ENCODE measurements at places on chromosomes 7 and 10. TPM values are rescaled to one million over a fixed set of nuclear protein-coding genes. Genes with fewer than 3 reads are reported as not detected.

VAX1 gene
- total RNA-seq = not detected

GRCh38 chr10:29646238-29646902 is 11.6 kb upstream of the SVIL start:
- H3K36me3 ChIP-seq = no peaks in the 10 kb centered on the region
- H3K27me3 ChIP-seq = peaks cover 37% of the 10 kb centered on the region

- H3K27ac ChIP-seq = peak overlapping the region; percentile 61
- H3K4me3 ChIP-seq = no peak overlapping the region
- H3K4me1 ChIP-seq = peaks cover 37% of the 10 kb centered on the region
- peak; percentile 50 for DNase-seq
- H3K36me3 ChIP-seq = no peaks in the 10 kb centered on the region
- H3K27me3 ChIP-seq = no peaks in the 10 kb centered on the region
Measured at GRCh38 chr7:47610506-47611044, 28.7 kb upstream of the TNS3 start.

GRCh38 chr7:81308643-81309322 is 389.9 kb upstream of the SEMA3C start:
- no peak overlapping the region for H3K4me3 ChIP-seq
- peaks cover 5% of the 10 kb centered on the region for H3K36me3 ChIP-seq
- H3K4me1 ChIP-seq = peaks cover 10% of the 10 kb centered on the region
- DNase-seq = peak; percentile 21
- peak overlapping the region; percentile 25 for H3K27ac ChIP-seq

- H3K4me3 ChIP-seq = peak overlapping the region; percentile 12
- H3K4me1 ChIP-seq = peaks cover 59% of the 10 kb centered on the region
- peak overlapping the region; percentile 93 for H3K27ac ChIP-seq
- H3K27me3 ChIP-seq = peaks cover 34% of the 10 kb centered on the region
- H3K36me3 ChIP-seq = peaks cover 48% of the 10 kb centered on the region
Measured at GRCh38 chr10:48446785-48447184, 140.3 kb downstream of the MAPK8 start.

OR6B1 gene
- not detected for total RNA-seq

GRCh38 chr10:500876-501275 is 188.6 kb downstream of the DIP2C start:
- no peak for DNase-seq
- no peak overlapping the region for H3K4me3 ChIP-seq
- no peaks in the 10 kb centered on the region for H3K36me3 ChIP-seq
- no peaks in the 10 kb centered on the region for H3K27me3 ChIP-seq

GRCh38 chr7:28298870-28299518 is 113.3 kb upstream of the CREB5 start:
- DNase-seq = peak; percentile 49
- H3K27me3 ChIP-seq = no peaks in the 10 kb centered on the region
- no peak overlapping the region for H3K4me3 ChIP-seq

DNA sequence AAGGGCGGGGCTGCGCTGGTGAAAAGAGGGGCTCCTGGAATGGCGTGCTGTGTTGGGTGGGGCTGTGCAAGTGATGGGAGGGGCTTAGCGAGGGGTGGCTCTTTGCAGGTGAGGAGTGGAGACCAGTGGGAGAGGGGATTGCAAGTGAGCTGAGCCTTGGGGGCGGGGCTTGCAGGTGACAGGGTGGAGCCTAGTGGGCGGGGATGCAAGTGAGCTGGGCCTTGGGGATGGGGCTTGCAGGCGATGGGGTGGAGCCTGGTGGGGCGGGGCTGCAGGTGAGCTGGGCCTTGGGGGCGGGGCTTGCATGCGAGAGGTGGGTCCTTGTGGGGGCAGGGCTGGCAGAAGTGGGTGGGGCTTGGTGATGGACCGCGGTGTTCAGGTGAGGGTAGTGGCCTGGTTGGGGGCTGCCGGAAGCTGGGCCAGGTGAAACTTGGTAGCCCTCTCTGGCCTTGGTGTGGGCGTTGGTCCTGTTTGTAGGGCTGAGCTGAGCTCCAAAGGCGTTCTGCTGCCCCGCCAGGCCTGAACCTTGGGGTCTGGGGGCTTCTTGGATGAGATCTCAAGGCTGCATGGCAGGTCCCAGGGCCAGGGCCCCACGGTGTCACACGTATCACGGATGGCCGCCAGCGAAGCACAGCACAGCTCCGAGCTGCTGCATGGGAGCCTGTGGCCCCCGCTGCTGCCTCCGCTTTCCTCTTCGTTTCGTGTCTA is 743 bp upstream of the PITRM1 start:
- peaks cover 9% of the 10 kb centered on the region for H3K36me3 ChIP-seq
- H3K27me3 ChIP-seq = peaks cover 4% of the 10 kb centered on the region
- peak overlapping the region; percentile 81 for H3K4me3 ChIP-seq
- H3K27ac ChIP-seq = no peak overlapping the region
- no peak for DNase-seq

DNA sequence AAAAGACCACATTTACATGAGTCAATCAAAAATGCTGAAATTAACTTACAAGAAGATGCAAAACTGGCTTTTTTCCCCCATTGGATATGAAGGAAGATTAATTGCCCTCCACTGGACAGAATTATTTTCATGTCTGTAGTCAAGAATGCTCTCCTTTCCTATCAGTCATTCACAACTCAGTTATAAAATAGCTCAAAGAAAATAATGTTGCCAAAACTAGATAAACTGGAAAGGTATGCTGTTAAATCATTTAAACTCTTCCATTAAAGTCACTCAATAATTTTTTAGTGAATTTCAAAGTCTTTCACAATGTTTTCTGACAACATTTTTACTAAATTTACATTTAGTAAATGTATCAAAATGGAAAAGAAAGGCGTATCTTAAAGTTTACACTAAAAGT is 384.5 kb downstream of the HGF start:
- peaks cover 15% of the 10 kb centered on the region for H3K4me1 ChIP-seq
- H3K4me3 ChIP-seq = no peak overlapping the region
- H3K36me3 ChIP-seq = no peaks in the 10 kb centered on the region
- H3K27ac ChIP-seq = no peak overlapping the region

SPDYE3 gene
- total RNA-seq = not detected

NPY4R2 gene
- not detected for total RNA-seq

DNA sequence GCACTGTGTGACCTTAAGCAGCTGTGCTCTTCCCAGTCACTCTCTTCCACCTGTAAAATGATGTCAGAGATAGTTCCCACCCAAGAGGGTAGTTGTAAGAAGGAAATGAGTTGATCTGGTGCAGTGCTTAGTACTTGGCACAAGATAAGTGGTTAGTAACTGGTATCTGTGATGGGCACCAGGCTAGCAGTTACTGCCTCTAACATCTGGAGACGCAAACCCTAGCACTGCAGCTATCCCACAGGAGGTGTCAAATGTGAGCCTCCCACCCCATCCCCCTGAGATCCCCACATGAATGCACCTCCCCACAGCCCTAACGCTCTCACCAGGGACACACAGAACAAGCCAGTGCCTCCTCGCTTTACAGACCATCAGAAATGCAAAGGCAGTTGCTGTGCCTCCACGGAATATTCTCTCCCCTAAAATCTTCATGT is 72.0 kb downstream of the KCNMA1 start:
- peak overlapping the region; percentile 78 for H3K27ac ChIP-seq
- peaks cover 54% of the 10 kb centered on the region for H3K4me1 ChIP-seq
- peaks cover 3% of the 10 kb centered on the region for H3K27me3 ChIP-seq
- DNase-seq = no peak
- peaks cover 6% of the 10 kb centered on the region for H3K36me3 ChIP-seq
- H3K4me3 ChIP-seq = peak overlapping the region; percentile 60

DNA sequence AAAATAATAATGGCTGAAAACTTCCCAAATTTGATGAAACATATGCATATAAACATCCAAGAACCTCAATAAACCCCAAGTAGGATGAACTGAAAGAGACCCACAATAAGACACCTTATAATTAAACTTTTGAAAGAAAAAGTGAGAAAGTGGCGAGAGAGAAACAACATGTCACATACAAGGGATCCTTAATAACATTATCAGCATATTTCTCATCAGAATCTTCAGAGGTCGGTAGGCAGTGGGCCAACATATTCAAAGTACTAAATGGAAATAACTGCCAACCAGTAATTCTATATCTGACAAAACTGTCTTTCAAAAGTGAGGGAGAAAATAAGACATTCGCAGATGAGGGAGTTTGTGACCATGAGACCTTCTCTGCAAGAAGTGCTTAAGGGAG is 16.6 kb upstream of the CCDC6 start:
- no peak overlapping the region for H3K4me3 ChIP-seq
- peaks cover 2% of the 10 kb centered on the region for H3K27me3 ChIP-seq
- no peaks in the 10 kb centered on the region for H3K4me1 ChIP-seq
- no peak for DNase-seq

JCAD gene
- total RNA-seq = 53.0 TPM

DNA sequence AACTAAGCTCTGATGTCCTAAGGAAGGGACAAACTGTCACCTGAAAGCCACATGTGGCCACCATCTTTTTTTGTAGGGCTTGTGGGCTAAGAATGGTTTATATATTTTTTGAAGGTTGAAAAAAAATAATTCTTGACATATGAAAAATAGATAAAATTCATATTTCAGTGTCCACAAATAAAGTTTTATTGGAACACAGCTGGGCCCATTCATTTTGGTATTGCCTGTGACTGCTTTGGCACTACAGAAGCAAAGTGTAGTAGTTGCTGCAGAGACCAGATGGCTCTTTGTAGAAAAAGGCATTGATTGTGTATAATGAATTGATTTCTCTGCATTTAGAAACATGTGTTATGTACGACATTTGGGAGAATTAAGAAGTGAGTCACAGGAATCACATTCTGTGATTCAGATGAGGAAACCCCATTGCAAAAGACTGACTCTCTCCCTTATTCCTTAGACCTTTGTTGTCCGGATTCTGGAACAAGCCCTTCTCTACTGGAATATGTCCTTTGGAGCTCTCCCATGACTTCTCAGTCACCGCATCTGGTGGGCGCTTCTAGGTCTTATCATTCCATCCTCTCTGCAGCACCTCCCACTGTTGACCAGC is 438.7 kb downstream of the LRMDA start:
- no peak overlapping the region for H3K4me3 ChIP-seq
- DNase-seq = no peak
- peaks cover 2% of the 10 kb centered on the region for H3K27me3 ChIP-seq
- H3K36me3 ChIP-seq = no peaks in the 10 kb centered on the region
- H3K27ac ChIP-seq = no peak overlapping the region

SFTPA1 gene
- total RNA-seq = not detected

SH2B2 gene
- 3.7 TPM for total RNA-seq

IL15RA gene
- 1.0 TPM for total RNA-seq

- peaks cover 4% of the 10 kb centered on the region for H3K27me3 ChIP-seq
- H3K36me3 ChIP-seq = no peaks in the 10 kb centered on the region
- H3K27ac ChIP-seq = peak overlapping the region; percentile 82
- peak; percentile 42 for DNase-seq
- peaks cover 42% of the 10 kb centered on the region for H3K4me1 ChIP-seq
Measured at GRCh38 chr10:79375321-79376077, 28.2 kb downstream of the PPIF start.

DNA sequence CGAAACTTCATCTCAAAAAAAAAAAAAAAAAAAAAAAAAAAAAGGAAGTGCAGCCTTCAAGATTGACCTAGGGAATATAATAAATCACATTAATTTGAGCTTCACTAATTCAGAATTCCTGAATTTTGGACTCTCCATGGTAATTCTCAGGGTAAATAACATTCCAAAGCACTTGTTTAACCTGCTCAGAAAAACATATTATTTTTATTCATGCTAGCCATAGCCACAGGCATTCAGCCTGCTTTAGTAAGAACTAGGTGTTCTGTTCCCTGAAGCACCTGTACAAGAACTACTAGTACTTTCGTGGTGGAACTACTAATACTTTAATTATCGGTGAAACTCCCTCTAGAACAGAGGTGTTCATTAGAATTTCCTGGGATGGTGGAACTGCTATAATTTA is 169.3 kb downstream of the RTKN2 start:
- peaks cover 42% of the 10 kb centered on the region for H3K36me3 ChIP-seq
- H3K27ac ChIP-seq = no peak overlapping the region
- no peak overlapping the region for H3K4me3 ChIP-seq
- H3K4me1 ChIP-seq = peaks cover 49% of the 10 kb centered on the region

- peaks cover 8% of the 10 kb centered on the region for H3K27me3 ChIP-seq
- H3K4me3 ChIP-seq = no peak overlapping the region
- no peak overlapping the region for H3K27ac ChIP-seq
- DNase-seq = no peak
- peaks cover 13% of the 10 kb centered on the region for H3K36me3 ChIP-seq
Measured at GRCh38 chr10:79324032-79324695, 23.1 kb upstream of the PPIF start.

NCF1 gene
- total RNA-seq = not detected

- no peak overlapping the region for H3K27ac ChIP-seq
- peaks cover 3% of the 10 kb centered on the region for H3K27me3 ChIP-seq
- DNase-seq = no peak
- H3K4me3 ChIP-seq = no peak overlapping the region
- H3K36me3 ChIP-seq = no peaks in the 10 kb centered on the region
Measured at GRCh38 chr7:141114029-141114664, 40.3 kb downstream of the TMEM178B start.

- H3K36me3 ChIP-seq = peaks cover 4% of the 10 kb centered on the region
- H3K4me3 ChIP-seq = no peak overlapping the region
- peaks cover 2% of the 10 kb centered on the region for H3K27me3 ChIP-seq
- H3K27ac ChIP-seq = no peak overlapping the region
- no peaks in the 10 kb centered on the region for H3K4me1 ChIP-seq
Measured at GRCh38 chr10:122198631-122199030, 72.5 kb upstream of the BTBD16 start.

DNA sequence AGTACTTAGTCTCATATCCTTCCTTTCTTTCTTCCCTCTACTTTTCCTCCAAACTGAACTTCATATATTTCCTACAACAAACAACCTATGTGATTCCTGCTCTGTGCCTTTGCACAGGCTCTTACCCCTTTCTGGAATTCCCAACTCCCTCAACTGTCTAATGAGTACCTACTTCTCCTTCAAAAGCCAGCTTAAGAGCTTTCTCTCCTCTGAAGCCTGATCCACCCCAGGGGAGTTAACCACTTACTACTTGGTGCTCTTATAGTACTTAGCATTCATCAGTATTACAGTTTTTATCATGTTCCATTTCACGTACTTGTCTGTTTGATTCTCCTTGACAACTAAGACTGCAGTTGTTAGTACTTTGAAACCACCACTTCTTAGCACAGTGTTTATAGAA is 246.1 kb downstream of the LRRTM3 start:
- H3K27me3 ChIP-seq = no peaks in the 10 kb centered on the region
- no peaks in the 10 kb centered on the region for H3K36me3 ChIP-seq
- H3K4me3 ChIP-seq = no peak overlapping the region
- no peaks in the 10 kb centered on the region for H3K4me1 ChIP-seq

GRCh38 chr10:77359950-77360520 is 277.6 kb downstream of the KCNMA1 start:
- H3K4me1 ChIP-seq = peaks cover 83% of the 10 kb centered on the region
- no peak overlapping the region for H3K4me3 ChIP-seq
- peaks cover 7% of the 10 kb centered on the region for H3K27me3 ChIP-seq
- peak overlapping the region; percentile 99 for H3K27ac ChIP-seq

GRCh38 chr7:158216198-158216597 is 371.4 kb downstream of the PTPRN2 start:
- no peaks in the 10 kb centered on the region for H3K36me3 ChIP-seq
- no peak overlapping the region for H3K4me3 ChIP-seq
- H3K4me1 ChIP-seq = no peaks in the 10 kb centered on the region
- no peak overlapping the region for H3K27ac ChIP-seq
- H3K27me3 ChIP-seq = no peaks in the 10 kb centered on the region
- no peak for DNase-seq

GRCh38 chr7:144378651-144379050 is 23.4 kb downstream of the ARHGEF5 start:
- no peak overlapping the region for H3K27ac ChIP-seq
- no peaks in the 10 kb centered on the region for H3K27me3 ChIP-seq
- no peak for DNase-seq
- no peak overlapping the region for H3K4me3 ChIP-seq

GRCh38 chr7:159013825-159014289 is 130.8 kb downstream of the VIPR2 start:
- H3K4me1 ChIP-seq = peaks cover 26% of the 10 kb centered on the region
- no peaks in the 10 kb centered on the region for H3K36me3 ChIP-seq
- peaks cover 12% of the 10 kb centered on the region for H3K27me3 ChIP-seq
- no peak overlapping the region for H3K4me3 ChIP-seq
- no peak overlapping the region for H3K27ac ChIP-seq
- no peak for DNase-seq

ARHGEF35 gene
- total RNA-seq = not detected
